ENCODE measurements at places on chromosomes 1 and 21.

DNA sequence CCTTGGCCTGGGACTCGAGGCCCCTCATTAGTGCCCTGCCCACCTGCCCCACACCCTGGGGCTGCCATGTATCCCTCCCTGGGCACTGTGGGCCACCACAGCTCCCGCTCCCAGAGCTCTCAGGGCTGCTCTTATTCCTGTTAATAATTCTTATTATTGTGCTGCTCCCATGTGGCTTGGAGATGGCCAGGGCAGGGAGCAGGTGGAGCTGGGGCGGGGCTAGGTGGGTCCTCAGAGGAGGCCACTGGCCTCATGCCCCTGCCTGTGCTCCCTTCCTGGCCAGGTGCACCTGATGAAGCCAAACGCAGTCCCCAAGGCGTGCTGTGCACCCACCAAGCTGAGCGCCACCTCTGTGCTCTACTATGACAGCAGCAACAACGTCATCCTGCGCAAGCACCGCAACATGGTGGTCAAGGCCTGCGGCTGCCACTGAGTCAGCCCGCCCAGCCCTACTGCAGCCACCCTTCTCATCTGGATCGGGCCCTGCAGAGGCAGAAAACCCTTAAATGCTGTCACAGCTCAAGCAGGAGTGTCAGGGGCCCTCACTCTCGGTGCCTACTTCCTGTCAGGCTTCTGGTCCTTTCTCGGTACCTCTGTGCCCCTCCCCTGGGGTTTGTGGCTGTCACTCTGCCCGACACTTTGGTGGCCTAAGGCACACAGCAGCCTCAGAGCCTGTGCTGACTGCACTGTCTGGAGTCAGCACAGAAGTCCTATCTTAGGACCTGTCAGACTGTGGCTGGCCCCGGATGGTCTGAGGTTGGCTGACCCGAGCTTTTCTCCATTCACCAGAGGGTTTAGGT is 34.1 kb downstream of the BMP8A start:
- no peak for DNase-seq

- DNase-seq = peak; percentile 99
Observed at GRCh38 chr1:183022202-183023145, 746 bp upstream of the LAMC1 start.

DNA sequence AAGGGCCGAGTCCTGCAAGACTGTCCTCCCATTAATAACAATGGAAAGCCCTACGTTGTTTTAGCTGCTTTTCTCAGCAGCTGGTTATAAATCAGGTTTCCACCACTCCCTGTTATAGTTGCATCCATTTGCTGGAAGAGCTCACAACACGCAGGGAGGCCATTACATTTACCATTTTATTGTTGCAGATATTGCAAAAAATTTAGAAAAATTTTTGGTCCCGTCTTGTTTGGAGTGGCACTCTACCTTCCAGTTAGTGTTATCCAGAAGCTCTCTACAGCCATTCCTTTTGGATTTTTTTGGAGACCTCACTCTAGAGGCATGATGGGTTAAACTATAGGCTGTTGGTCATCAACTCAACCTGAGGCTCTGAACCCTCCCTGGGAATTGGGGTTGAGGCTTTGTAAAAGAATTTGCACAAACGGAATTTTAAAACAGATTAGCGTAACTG is 1532.1 kb upstream of the TPTE start:
- no peak for DNase-seq

- peak; percentile 42 for DNase-seq
Observed at GRCh38 chr1:61388566-61388965, 306.2 kb downstream of the NFIA start.

GRCh38 chr1:53899206-53899628 is 5.2 kb downstream of the DIO1 start:
- no peak for DNase-seq

DNA sequence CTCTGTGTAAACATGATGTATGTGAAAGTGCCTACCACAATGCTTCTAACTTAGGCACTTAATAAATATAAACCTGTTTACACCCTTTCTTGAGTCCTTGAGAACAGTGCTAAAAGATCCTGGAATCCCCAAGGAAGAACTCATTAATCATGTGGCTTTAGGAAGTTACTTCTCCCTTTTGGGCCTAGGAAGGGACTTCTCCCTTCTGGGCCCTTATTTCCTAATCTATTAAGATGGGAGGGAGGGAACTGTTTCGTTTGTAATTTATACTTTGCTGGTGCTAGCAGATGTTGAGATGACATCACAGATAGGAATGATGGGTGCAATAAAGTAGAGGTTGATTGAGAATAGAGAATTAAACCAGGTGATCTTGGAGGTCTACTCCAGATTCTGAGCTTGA is 1.2 kb downstream of the BTF3L4 start:
- no peak for DNase-seq
